GOT3 (cell line): ENCODE measurements at places on chromosomes 12 and 14.
A peak's percentile ranks its signal among the peaks of the same experiment; 100 is the strongest.

DNA sequence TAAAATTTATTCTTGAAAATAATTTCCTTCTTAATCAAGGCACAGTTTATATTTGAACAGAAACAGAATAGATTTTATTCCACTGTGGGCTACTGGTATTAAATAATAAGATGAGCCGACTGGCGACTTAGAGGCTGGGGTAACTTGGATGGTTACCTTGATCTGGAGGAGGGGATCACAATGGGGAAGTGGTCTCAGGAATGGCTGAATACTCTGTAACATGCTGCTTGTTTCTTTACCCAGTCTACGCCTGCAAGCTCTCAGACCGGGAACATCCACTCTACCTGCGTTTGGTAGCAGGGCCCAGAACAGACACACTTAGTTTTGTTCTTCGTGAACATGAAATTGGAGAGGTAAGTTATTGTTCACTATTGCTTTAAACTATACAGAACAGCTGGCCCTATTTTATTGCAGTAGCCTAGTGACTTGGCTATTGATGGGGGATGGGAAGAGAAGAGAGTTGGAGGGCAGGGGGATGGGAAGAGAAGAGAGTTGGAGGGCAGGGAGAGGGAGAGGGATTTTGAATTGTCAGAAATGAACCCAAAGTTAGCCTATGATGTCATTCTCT is 67.9 kb downstream of the GNS start:
- DNase-seq: no peak

- DNase-seq: peak; percentile 93
These were observed 210.0 kb downstream of the PPM1H start for GRCh38 chr12:62724947-62725451.

- no peak for DNase-seq
These were observed 199.9 kb upstream of the KRR1 start for GRCh38 chr12:75711271-75711670.

DNA sequence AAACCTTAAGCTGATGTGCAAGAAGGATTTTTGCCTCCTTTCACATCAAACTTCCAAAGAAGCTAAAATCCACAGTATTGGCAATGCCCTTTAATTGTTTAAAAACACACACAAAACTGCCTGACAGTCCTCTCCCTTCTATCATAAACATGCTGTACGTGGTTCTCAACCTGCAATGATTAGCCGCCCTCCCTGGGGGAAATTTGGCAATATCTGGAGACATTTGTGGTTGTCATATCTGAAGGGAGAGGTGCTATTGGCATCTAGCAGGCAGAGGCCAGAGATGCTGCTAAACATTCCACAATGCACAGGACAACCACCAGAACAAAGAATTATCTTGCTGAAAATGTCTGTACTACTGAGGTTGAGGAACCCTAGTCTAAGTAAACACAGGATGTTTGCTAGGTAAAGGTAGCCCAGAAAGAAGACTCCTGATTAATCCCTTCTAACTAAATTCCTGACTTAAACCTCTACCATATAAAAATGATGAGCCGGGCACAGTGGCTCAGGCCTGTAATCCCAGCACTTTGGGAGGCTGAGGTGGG is 1.2 kb downstream of the ACOT6 start:
- DNase-seq: no peak

DNA sequence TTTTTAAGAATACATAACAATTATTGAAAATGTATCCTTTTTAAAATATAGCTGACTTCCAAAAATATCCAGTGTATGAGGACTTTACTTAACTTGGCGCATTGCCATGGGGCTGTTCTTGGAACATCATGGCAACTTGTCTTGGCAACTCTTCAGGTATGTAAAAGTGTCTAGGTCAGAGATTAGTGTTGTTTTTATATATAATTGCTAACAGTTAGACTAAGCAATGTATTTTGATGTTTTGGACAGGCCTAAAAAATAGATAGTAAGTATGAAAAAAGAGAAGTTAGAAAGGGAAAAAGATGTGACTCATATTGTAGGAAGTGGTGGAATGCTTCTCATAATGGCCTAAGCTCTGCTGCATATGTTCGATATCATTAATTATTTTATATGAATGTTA is 70.9 kb downstream of the MON2 start:
- no peak for DNase-seq

DNA sequence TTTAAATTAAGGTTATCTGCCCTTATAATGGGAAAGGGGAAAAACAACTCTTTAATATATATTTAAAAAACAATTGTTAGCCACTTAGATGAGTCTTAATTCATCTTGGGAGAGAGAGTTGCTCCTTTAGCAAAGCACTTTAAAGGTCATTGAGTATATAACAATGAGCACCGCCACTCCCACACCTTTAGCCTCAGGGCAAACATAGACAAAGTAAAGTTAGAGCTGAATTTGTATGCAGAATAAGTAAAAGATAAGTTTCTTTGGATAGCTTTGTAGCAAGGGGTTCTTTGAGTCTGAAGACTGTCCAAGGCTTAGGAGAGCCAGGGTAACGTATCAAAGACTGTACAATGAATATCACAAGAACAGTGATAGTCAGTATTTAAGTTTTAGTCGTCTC is 728.8 kb upstream of the LMO3 start:
- no peak for DNase-seq

DNA sequence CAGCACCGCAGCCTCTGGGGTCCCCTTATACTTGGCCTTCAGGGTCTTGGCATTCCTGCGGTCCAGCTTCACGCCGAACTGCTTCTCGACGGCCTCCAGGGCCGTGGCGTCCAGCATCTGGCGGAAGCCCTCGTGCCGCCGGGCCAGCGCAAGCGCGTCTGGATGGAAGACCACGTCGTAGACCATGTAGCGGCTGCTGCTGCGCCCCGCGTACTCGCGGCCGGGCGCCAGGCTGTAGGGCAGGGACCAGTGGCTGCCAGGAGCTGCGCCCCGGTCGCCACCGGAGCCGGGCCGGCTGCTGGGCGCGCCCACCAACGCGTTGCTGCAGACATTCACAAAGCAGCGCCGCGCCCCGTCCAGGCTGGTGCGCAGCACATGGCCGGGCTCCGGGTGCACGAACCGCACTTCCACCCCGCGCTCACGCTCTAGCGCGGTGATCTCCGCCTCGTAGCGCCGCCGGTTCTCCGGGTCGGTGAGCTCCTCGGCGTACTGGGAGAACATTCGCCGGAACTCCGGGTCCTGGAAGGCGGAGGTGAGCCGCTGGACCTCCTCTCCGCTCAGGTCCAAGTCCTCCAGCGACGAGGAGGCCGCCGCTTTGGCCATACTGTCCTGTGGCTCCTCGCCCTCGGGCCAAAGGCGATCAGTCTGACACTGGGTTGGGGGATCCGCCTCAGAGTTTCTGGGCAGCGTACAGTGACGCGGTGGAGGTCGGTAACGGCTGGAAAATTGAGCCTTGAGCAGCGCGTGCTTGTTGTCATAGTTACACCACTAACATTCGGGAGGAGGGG is at the start of gene DNAAF2:
Gene DNAAF2, minus strand, starts transcription at position 698 of the 788 bp plus-strand sequence. Its CDS starts 95 bp downstream, at position 603.
- DNase-seq: peak; percentile 63

DNA sequence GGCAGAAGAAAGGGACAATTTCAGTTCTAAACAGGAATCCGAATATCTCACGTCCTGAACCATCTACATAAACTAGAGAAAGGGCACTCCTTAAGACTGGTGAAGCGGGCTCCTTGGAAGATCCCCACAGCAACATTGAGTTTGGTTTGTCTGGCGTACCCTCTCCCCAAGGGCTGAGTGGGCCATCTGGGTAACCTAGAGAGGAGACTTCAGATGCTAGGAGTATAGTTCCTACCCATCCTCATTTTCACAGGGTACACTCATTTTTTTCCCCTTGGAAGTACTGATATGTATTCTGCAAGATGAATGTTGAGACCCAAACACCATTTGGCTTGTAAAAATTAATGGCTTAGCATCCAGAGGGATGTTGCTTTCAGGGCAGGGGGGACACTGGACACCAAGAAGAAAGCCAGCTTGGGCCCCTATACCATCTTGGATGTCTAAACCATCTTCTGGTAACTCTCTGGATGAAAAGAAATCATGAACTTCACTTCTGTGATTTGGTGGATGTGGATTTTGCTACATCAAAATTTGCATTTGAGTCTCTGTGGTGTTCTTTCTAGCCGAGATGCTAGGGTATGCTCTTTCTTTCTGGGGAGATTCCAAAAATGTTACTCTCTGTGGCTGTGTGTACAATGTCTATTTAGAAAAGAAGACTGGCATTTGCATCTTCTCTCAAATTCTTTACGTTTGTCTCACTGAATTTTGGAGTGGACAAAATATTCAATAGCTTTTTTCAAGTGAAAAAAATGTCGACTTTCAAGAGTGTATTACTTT is 97.7 kb downstream of the ETV6 start:
- no peak for DNase-seq

- no peak for DNase-seq
These were observed 704.2 kb upstream of the TMEM132C start for GRCh38 chr12:127562816-127563215.

- no peak for DNase-seq
These were observed 10.5 kb upstream of the NR2C1 start for GRCh38 chr12:95083938-95084337.

GRCh38 chr12:92657770-92658169 is 45.0 kb upstream of the PLEKHG7 start:
- no peak for DNase-seq

GRCh38 chr12:122139266-122139665 is 34.8 kb downstream of the IL31 start:
- no peak for DNase-seq

DNA sequence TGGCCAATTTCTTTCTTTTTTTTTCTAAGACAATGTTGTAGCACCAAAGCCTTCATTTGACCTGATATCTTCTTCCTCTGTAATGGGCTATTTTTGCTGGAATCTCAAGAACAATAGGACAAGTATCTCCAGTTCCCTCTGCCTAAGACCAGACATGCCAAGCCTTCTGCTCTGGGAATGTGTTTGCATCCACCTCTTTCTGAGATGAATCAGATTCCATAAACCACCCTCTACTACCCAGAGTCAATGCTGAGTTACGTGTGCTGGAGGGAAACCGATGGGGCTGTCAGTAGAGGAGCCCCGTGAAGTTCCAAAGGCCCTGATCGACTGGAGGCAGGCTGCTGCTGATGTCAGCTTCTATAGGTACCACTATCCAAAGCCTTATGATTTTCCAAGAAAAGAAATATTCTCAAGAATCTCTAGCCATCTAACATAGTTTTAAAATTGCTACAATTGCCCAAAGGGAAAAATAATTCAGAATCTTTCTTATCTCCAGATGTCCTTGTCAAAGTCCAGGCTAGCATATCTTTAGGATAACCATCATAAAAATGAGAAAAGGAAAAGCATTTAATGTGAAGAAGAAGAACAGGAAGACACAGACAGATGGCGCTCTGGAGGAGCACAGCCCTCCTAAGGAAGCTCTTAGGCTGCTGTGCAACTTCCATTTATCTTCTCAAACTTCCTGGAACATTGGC is 101.9 kb downstream of the SLC8A3 start:
- no peak for DNase-seq

DNA sequence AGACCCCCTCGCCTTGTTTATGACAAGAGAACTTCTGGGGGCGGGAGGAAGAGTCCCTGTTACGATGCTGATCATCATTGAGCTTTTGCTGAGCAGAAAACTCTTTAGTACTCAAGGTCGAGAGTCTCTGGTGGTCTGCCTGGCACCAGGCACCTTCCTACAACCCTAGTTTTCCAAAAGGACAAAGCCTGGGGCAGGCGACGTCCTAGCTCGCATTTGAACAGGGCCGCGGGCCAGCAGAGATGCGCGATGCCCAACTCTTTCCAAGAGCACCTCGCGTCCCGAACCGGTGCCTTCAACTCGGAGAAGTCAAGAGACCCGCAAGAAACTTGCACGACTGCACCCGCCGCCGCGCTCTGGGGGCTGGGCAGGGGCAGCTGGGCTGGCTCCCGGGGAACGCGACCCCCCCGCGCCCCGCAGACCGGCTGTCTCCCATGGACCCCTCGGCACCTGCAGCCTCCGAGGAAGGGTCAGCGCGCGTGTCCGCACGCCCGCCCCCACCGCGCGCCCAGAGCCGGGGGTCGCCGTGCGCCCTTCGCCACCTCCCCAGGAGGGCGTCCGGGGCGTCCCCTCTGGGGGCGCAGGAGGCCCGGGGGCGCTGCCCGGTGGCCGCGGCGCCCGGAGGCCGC is 377 bp upstream of the BCL7A start:
- no peak for DNase-seq
